Hindlimb muscle (tissue), 1 donor: ENCODE measurements at places on chromosomes 3 and 15. TPM values are rescaled to one million over a fixed set of nuclear protein-coding genes. Genes with fewer than 3 reads are reported as not detected.

DNA sequence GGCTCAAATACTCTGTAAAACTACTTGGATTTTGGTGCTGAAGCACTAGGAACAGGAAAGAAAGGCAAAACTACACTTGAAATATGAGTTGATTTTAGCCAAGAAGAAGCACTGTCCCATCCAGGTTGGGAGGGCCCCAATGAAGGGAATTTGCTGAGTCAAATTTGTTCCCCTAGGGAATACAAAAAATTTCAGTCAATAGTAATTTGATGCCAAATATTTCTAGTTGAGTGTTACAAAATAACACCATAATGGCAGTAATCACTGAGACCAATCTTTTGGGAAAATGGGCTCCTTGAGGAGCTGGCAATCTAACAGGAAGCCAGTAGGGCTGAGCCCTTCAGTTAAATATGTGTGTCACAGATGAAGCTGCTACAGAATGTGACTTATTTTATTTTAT, 896.9 kb downstream of the DIPK2A start:
- no peak for DNase-seq

IQCF5 gene
- not detected for polyA plus RNA-seq

PP2D1 gene
- 0.53 TPM for polyA plus RNA-seq

ASB14 gene
- polyA plus RNA-seq: 1.1 TPM

DNA sequence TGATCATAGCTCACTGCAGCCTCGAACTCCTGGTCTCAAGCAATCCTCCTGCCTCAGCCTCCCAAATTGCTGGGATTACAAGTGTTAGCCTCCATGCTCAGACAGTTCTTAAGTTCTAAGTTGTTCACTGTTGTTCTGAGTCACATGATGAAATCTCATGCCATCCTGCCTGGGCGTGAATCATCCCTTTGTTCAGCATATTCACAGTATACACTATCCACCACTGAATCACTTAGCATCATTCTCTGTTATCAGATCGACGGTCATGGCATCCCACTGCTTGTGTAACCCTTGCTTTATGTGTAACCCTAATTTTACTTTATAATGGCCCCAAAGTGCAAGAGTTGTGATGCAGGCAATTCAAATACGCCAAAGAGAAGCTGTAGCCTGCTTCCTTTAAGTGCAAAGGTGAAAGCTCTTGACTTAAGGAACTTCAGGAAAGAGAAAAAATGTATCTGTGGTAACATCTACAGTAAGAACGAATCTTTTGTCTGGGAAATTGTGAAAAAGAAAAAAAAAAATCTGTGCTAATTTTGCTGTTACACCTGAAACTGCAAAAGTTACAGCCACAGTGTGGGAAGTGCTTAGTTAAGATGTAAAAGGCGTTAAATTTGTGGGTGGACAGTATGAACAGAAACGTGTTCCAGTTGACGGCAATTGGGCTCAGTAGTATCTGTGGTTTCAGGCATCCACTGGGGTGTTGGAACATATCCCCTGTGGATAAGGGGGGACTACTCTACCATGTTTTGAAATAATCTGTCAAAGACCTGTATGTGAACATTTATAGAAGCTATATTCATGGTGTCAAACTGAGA, 80.6 kb downstream of the PCOLCE2 start:
- no peak for DNase-seq

USP50 gene
- 0.57 TPM for polyA plus RNA-seq

ACAA1 gene
- 34.6 TPM for polyA plus RNA-seq

MST1 gene
- 16.7 TPM for polyA plus RNA-seq

DNA sequence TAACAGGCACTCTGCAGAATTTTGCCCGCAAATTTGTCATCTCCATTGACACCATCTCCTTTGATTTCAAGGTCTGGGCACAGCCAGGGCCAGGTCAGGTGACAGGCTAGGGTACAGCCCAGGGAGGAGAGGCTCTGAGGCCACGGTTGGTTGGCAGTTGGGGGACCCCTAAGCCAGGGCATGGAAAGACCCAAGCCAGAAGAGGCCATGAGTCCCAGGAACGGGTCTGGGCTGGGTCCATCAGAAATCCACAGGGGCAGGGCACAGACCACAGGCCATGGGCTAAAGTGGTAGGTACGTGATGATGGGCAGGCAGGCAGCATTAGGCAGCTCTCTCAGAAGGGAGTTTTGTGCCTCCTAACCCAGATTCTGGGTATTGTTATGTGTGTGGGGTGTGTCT, 45.8 kb downstream of the SEMA3G start:
- no peak for DNase-seq
